Thymus (tissue), 14 donors: ENCODE measurements at places on chromosomes 1 and 21. TPM values are rescaled to one million over a fixed set of nuclear protein-coding genes. Genes with fewer than 3 reads are reported as not detected.

Gene PTPN7
- polyA plus RNA-seq, result 75.2 TPM

Gene PTCH2
- polyA plus RNA-seq, result 0.91 TPM

Gene UBL4B
- 0.11 TPM for polyA plus RNA-seq

Gene RNF186
- polyA plus RNA-seq, result 0.34 TPM

Gene TIE1
- polyA plus RNA-seq, result 8.3 TPM

Gene TMCO4
- polyA plus RNA-seq, result 11.5 TPM
